Common myeloid progenitor, CD34-positive (primary cell): ENCODE measurements at places on chromosomes 11 and 22.

DNA sequence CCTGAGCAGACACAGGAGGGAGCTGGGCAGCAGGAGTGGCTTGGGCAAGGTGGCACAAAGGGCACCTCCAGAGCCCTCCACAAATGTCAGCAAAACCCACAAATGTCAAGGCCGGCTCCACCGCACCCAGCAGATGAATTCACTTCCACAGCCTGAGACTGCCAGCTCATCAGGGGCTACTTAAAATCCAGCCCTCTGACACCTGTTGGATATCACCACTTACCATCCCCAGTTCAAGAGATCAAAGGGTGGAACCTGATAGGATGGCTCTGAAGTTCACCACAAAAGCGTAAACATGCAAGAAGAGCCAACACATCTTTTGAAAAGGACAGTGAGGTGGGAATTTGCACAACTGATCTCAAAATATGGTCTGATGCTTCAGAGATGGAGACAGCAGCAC lies 168.6 kb upstream of the GRK3 start:
- no peak for DNase-seq

- no peak for DNase-seq
Observed at GRCh38 chr11:2581151-2581930, 118.5 kb downstream of the KCNQ1OT1 start.

GRCh38 chr11:10762185-10762584 lies 11.1 kb downstream of the CTR9 start:
- DNase-seq, result peak; percentile 79

DNA sequence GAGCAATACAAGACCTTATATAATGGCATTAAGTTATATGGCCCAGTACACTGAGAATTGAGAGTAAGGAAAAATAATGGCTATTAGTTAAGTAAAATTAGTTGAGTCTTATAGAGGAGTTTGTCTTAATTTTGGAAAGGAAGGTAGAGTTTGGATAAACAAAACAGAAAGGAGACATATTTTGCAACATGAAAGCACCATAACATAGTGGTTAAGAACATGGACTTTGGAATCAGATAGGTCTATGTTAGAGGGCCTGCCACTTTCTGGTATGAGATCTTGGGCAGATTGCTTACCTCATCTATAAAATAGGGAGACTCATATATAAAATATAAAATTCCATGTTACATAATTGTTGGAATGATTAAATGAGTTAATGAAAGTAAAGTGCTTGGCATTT lies 68.9 kb downstream of the CSTPP1 start:
- peak; percentile 19 for DNase-seq

DNA sequence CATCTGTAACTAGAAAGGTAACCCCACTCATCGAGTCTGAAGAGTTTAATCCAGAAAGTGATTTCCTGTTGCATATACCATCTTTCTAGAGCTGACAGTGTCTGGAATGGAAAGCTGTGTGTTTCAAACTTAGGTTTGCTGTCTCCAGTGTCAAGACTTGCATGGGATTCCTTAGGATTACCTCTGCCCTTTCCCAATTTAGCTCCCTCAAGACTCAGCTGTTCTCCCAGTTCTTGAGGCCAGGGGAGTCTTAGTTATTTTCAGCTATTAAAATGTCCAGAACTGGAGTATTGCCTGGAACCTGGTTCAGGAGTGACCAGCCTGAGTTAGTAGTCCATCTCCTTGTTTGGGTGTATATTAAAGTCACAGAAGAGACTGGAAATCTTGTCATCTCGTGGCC lies 25.0 kb upstream of the LDHA start:
- DNase-seq, result no peak

DNA sequence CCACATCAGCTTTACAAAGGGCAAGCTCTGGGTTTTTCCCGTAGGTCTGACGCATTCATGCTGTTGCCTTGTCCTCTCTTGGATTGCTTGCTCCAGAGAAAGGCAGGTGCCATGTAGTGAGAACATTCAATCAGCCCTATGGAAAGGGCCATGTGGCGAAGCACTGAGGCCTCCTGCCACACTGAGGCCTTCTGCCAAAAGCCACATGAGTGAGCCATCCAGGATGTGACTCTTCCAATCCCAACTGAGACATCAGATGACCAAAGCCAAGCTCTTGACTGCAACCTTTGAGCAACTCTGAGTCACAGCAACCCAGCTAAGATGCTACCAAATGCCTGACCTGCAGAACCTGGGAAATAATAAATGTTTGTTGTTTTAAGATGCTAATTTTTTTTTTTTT lies 9.0 kb upstream of the PANX3 start:
- DNase-seq, result no peak

- DNase-seq, result no peak
Observed at GRCh38 chr11:79940165-79940564, 499.3 kb upstream of the TENM4 start.

- no peak for DNase-seq
Observed at GRCh38 chr11:68810164-68810563, 31.6 kb downstream of the CPT1A start.

- no peak for DNase-seq
Observed at GRCh38 chr11:65803797-65804492, 17.1 kb downstream of the OVOL1 start.

DNA sequence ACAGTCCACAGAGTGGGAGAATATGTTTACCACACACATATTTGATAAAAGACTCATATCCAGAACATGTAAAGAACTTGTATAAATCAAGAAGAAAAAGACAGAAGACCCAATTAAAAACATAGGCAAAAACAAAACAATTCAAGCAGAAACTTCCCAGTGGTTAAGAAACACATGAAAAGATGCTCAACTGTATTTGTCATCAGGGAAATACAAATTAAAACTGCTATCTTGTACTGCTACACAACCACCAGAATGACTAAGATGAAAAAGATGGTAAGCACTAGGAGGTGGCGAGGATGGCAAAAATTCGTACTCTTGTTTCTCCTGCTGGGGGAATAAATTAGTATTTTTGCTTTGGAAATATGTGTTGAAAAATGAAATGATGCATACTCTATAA lies 192.3 kb upstream of the C11orf87 start:
- DNase-seq, result no peak

DNA sequence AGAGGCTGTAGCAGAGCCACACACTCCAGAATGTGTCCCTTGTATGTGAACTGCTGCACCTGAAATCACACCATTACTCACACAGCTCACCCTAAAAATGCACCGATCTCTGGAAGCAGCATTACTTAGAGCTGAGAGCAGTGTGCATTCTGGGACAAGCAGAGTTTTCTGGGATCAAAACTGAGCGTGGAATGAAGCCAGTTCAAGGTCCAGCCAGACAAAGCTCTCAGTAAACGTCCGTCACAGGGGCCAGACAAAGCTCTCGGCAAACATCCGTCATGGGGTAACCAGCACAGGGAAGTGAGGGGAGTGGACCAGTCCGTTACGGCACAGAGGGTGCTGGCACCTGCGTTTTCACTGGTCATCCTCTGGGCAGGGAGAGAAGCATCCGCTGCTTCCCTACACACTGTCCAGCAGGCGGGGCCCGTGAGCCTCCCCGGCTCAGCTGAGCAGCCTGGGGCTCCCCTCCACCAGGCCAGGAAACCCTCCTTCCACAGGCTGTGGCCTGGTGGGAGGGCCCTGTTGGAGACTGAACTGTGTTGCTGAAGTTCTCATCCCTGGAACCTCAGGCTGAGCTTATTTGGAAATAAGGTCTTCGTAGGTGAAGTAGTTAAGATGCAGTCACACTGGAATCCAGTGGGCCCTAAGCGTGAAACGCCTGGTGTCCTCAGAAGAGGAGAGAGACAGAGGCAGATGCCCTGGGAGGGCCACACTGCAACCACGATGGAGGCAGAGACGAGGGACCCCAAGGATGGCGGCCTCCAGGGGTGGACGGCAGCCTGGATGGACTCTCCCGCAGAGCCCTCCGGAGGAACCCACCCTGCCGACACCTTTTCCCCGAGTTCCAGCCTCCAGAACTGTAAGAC lies 883.9 kb downstream of the BRD1 start:
- DNase-seq, result peak; percentile 4

DNA sequence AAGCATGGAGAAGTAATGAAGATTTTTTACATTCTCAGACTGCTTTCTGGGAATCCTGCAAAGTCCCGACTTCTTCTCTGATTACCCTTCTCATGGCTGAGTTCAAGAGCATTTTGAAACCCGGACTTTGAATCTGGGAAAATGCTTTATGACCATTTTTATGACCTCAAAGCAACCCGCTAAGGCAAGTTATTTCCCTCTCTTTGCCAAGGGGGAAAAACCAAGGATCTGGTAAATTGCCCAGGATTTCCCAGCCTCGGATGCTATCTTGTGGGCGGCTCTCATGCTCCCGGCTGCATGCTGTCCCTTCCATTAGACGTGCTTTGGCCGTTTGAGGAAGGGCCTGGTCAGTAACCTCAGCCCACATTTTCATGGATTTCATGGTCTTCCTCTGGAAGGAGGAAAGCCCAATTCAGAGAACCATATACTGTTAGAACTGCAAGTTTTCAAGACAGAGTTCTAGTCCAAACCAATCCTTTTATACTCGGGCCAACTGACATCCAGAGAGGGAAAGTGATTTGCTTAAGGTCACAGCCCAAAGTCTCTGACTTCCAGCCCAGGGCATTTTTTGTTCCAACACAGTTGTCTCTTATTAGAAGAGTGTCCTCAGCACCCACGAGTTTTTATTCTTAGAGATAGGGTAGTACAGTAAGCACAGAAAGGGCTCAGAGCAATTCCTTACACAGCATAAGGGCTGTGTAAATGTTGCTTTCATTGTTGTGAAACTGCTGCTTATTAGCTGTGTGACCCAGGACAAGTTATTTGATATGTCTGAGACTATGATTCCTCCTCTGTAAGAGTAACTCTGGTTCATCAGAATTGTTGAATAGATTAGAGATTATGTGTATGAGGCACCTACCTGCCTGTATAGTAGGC lies 77.4 kb downstream of the NAV2 start:
- DNase-seq, result no peak

GRCh38 chr22:17205432-17205831 lies 13.8 kb downstream of the ADA2 start:
- DNase-seq, result peak; percentile 12

DNA sequence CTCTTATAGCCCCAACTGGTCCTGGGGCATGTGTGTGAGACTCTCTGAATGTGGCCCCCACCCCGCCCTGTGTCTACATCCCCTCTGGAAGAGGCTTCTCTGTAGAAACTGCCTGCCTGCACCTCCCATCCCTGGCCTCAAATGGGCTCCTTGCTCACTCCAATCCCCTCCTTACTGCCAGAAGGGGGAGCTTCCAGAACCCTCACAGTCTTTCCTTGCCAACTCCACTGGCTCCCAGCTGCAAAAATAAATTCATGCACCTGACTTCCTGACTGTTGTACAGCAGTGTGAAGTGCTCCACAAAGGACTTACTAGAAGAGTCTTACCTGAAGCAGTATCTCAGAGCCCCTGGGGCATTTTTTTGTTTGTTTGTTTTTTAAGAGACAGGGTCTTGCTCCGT lies 15.2 kb upstream of the SERPIND1 start:
- no peak for DNase-seq

- no peak for DNase-seq
Observed at GRCh38 chr11:1830322-1831223, 4.2 kb upstream of the SYT8 start.

GRCh38 chr11:30710221-30710620 lies 124.1 kb upstream of the MPPED2 start:
- no peak for DNase-seq

DNA sequence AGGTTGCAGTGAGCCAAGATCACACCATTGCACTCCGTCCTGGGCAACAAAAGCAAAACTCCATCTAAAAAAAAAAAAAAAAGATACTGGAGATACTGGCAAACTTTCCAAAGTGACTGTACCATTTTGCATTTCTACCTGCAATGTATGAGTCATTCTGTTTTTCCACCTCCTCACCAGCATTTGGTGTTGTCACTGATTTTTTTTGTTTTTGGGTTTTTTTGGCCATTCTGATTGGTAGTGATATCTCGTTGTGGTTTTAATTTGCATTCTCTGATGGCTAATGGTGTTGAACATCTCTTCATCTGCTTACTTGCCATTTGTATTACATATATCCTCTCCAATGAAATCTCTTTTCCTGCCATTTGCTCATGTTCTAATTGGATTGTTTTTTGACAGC lies 12.0 kb upstream of the RBX1 start:
- DNase-seq, result no peak

DNA sequence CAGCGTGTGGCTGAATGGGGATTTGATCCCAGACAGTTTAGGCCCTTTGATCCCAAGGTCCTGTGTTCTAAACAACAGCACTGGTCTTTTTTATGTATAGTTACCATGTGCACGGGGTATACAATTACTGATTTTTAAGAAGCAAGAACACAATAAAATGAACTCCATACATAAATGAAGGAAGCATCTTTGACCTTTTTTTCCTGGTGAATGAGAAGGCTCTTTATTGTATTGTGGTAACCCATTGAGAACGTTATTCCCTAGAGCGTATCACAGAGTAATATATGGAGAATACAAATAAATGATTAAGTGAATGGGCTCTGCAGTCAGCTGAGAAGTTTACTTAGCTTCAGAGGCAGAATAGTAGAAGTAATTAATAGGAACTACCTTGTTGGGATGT lies 563.6 kb downstream of the NTM start:
- DNase-seq, result no peak

DNA sequence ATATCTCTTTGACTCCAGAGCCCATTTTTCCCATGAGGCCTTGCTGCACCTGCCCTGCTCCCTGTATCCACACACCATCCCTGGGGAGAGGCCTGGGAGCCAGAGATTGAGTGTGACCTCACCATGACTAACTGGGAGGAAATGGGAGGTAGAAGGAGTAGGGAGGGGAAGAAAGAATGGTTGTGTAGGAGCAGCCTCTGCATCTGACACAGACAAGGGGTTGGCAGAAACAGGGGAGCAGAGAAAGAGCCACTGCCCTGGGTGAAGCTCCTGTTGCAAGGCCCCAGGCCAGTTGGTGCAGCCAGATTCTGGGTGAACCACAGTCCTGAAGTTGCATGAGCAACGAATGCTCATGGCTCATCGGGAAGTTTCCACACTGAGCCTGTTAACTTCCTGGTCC lies 32.4 kb downstream of the POU2F3 start:
- no peak for DNase-seq
